ENCODE measurements at places on chromosomes 3 and 15. TPM values are rescaled to one million over a fixed set of nuclear protein-coding genes. Genes with fewer than 3 reads are reported as not detected.

GRCh38 chr3:123936400-123936799, 24.6 kb downstream of the CCDC14 start:
- H3K36me3 ChIP-seq = no peaks in the 10 kb centered on the region
- H3K27me3 ChIP-seq = no peaks in the 10 kb centered on the region
- H3K4me3 ChIP-seq = no peak overlapping the region
- H3K4me1 ChIP-seq = no peaks in the 10 kb centered on the region

DNA sequence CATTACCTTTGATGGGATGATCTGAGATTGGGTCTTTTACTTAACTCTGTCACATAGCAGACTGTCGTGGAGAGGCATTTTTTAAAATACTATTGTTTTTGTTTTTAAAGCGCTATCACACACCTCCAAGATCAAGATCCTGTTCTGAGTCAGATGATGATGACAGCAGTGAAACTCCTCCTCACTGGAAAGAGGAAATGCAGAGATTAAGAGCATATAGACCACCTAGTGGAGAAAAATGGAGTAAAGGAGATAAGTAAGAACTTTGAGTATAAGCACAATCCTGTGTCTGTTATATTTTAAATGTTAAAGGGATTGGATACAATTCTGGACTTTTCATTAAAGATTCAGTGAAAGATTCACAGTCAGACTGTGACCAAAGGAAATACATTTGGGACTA, 18.4 kb upstream of the ZBTB47 start:
- no peaks in the 10 kb centered on the region for H3K36me3 ChIP-seq
- no peak for DNase-seq
- no peak overlapping the region for H3K27ac ChIP-seq
- no peaks in the 10 kb centered on the region for H3K27me3 ChIP-seq

DNA sequence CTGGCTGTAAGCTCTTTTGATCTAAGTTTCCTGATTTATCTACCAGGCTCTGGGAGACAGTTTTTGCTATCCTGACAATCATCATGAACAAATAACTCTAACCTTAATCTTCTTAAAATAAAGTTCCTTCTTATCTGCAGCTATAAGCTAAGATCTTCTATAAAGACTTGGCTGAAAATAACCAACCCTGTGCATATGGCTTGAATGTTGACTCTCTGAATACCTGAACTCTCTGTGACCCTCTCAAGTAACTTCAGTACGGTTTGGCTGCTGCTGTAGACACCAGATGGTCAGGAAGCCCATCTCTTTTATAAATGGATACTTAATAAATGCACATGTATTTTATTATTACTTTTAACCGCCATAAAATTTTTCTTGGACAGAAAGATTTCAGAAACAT, 412.4 kb upstream of the CBLB start:
- no peak for DNase-seq
- H3K4me3 ChIP-seq = no peak overlapping the region
- no peaks in the 10 kb centered on the region for H3K36me3 ChIP-seq

- H3K4me3 ChIP-seq = no peak overlapping the region
- H3K27me3 ChIP-seq = no peaks in the 10 kb centered on the region
- no peaks in the 10 kb centered on the region for H3K36me3 ChIP-seq
Measured at GRCh38 chr3:133268726-133269134, 131.1 kb upstream of the BFSP2 start.

DNA sequence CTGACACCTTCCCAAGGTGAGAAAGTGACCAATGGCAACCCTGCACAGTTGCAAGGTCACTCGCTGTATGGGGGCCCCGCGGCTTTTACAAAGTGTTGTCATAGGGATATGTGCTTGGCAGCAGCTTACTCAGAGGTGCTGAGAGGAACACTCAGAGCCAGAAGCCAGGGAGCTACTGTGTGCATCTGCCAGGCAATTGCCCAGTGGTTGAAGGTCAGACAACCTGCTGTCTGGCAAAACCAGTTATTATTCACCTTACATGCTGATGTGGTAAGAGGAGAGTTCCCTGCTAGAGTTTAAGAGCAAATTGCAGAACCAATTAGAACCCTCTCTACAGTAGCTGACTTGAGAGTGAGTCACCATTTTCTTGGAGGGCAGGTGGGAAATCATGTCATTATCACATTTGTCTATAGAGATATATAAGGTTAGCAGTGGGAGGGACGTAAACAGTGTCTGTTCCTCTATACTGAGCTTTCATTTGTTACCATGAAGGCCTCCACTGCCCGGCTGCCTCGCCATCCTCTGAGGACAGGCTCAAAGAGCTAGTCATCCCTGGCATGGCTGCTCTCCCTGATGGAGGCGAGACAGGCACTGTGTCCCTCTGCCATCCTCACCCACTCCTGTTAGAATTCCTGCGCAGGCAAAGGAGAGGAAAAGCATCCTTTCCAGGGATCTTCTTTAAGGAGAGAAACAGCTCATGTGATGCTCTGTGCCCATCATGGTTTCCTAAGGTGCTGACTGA, 274.4 kb downstream of the PLCL2 start:
- H3K27ac ChIP-seq = no peak overlapping the region
- peaks cover 3% of the 10 kb centered on the region for H3K4me1 ChIP-seq
- no peaks in the 10 kb centered on the region for H3K36me3 ChIP-seq

DNA sequence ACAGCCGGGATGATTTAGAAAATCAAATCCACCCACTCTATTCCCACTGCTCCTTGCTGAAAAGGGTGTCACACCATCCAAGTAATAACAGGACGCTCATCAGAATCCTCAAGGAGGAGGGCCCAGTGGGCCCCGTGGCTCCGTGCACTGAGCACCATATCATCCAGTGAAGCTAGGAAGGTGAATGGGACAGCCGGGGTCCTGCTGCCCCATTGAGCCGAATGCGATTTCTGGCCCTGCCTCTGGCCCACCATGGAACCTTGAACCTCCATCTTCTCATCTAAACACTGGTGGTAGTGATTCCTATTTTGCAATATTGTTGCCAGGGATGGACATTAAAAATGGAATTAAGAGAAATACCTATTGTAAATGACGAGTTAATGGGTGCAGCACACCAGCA, 99.1 kb upstream of the SLC6A11 start:
- H3K27me3 ChIP-seq = no peaks in the 10 kb centered on the region
- no peak overlapping the region for H3K4me3 ChIP-seq
- H3K27ac ChIP-seq = no peak overlapping the region
- H3K4me1 ChIP-seq = no peaks in the 10 kb centered on the region
- DNase-seq = no peak
- H3K36me3 ChIP-seq = no peaks in the 10 kb centered on the region

GOLGA8R gene
- total RNA-seq = 9.3 TPM

GRCh38 chr15:70726753-70727152, 36.6 kb downstream of the UACA start:
- DNase-seq = no peak
- H3K4me3 ChIP-seq = no peak overlapping the region
- no peaks in the 10 kb centered on the region for H3K36me3 ChIP-seq
- H3K27me3 ChIP-seq = no peaks in the 10 kb centered on the region
- H3K4me1 ChIP-seq = no peaks in the 10 kb centered on the region
- no peak overlapping the region for H3K27ac ChIP-seq

GRCh38 chr15:43275740-43276562, 9.2 kb upstream of the TGM5 start:
- no peak for DNase-seq
- H3K27ac ChIP-seq = no peak overlapping the region
- no peaks in the 10 kb centered on the region for H3K27me3 ChIP-seq

DNA sequence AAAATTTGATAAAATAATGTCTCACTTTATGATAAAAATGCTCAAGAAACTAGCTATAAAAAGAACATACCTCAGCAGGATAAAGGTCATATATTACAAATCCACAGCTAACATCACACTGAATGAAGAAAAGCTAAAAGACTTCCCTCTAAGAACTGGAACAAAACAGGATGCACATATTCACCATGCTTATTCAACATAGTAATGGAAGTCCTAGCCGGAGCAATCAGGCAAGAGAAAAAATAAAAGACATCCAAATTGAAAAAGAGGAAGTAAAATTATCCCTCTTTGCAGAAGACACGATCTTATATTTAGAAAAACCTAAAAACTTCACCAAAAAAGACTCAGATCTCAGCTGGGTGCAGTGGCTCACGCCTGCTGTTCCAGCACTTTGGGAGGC, 34.0 kb downstream of the SENP7 start:
- H3K4me3 ChIP-seq = no peak overlapping the region
- H3K27me3 ChIP-seq = no peaks in the 10 kb centered on the region
- DNase-seq = no peak
- H3K36me3 ChIP-seq = no peaks in the 10 kb centered on the region

- no peaks in the 10 kb centered on the region for H3K4me1 ChIP-seq
- DNase-seq = no peak
- no peak overlapping the region for H3K4me3 ChIP-seq
- H3K36me3 ChIP-seq = no peaks in the 10 kb centered on the region
- no peaks in the 10 kb centered on the region for H3K27me3 ChIP-seq
Measured at GRCh38 chr3:46096781-46097180, 69.5 kb upstream of the XCR1 start.

ERC2 gene
- total RNA-seq = 1.9 TPM

FSIP1 gene
- 8.2 TPM for total RNA-seq

DNA sequence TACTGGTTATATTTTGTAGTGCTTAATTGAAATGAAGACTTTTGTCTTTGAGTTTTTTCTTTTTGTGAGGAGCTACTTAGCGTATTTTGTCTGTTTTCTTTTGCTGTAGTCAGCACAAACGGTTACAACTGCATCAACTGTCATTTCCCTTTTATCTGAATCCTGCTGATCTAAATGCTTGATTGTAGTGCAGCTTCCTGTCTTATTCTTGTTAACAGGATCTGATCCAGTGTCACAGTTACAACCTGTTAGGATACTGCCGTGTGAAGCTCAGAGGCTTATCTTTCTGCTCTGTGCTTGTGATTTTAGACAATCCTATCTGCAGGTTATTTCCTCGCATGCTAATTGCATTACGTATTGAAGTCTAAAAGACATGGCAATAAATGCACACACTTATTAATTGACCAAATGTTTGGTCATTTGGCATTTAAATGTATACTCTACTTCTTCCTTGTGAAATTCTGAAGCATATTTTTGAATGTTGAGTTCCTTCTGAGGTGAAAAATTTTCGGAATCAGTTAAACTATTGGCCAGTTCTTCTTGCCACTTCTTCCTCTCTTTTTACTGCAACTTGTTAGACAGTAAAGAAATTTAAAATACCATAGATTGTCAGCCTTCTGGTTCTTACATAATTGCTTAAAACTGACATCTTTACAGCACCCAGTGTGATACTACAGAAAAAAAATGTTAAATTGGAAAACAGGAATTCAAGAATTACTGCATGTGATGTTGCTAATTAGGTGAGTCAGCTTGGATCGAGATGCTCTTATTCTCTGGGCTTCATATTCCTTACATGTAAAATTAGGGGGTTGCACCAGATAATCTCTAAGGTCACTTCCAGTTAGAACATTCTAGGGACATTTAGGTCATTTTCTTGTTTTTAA, 168.2 kb downstream of the MBNL1 start:
- no peak for DNase-seq
- no peak overlapping the region for H3K4me3 ChIP-seq
- peaks cover 10% of the 10 kb centered on the region for H3K4me1 ChIP-seq
- H3K36me3 ChIP-seq = no peaks in the 10 kb centered on the region

GRCh38 chr3:72115307-72115706, 330.4 kb upstream of the PROK2 start:
- no peaks in the 10 kb centered on the region for H3K36me3 ChIP-seq
- no peaks in the 10 kb centered on the region for H3K27me3 ChIP-seq
- H3K27ac ChIP-seq = no peak overlapping the region
- DNase-seq = no peak

- peaks cover 3% of the 10 kb centered on the region for H3K27me3 ChIP-seq
- no peak overlapping the region for H3K27ac ChIP-seq
- no peak overlapping the region for H3K4me3 ChIP-seq
- peaks cover 4% of the 10 kb centered on the region for H3K4me1 ChIP-seq
- no peaks in the 10 kb centered on the region for H3K36me3 ChIP-seq
Measured at GRCh38 chr3:50189274-50189673, 2.1 kb upstream of the GNAT1 start.

DNA sequence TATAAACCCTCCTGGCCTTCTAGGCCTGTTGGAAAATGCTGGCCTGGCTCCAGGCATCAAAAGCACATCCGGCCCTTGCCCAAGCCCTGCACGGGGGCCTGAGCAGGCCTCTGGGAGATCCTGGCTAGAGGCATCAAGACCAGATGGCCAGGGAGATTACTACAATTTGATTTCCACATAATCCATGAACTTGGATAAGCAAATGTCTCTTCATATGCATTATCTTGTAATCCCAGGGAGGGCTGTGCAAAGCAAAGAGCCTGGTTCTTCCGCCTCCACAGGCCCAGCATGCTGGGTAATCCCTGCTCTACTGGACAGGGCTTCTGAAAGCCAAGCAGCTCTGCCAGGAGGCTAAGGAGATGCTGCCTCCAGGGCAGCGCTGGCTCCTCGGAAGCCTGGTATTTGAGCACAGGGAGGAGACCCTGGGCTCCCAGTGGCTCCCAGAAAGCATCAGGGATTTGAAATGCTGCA, 18.2 kb downstream of the MRPL46 start:
- H3K27me3 ChIP-seq = no peaks in the 10 kb centered on the region
- H3K4me1 ChIP-seq = no peaks in the 10 kb centered on the region
- no peak for DNase-seq

- H3K4me3 ChIP-seq = no peak overlapping the region
- H3K4me1 ChIP-seq = no peaks in the 10 kb centered on the region
Measured at GRCh38 chr3:139440639-139441556, 35.4 kb downstream of the RBP2 start.

KLHL40 gene
- total RNA-seq = 3.1 TPM

GRCh38 chr3:32278714-32279113, 40.2 kb downstream of the CMTM8 start:
- H3K27ac ChIP-seq = no peak overlapping the region
- DNase-seq = no peak
- H3K27me3 ChIP-seq = no peaks in the 10 kb centered on the region
- no peak overlapping the region for H3K4me3 ChIP-seq
- H3K4me1 ChIP-seq = no peaks in the 10 kb centered on the region
- no peaks in the 10 kb centered on the region for H3K36me3 ChIP-seq

C15orf62 gene
- 0.24 TPM for total RNA-seq

MOBP gene
- total RNA-seq = 8.5 TPM

CLRN1 gene
- 0.43 TPM for total RNA-seq

GRCh38 chr3:156819842-156820691, 6.1 kb upstream of the LEKR1 start:
- DNase-seq = no peak
- H3K27ac ChIP-seq = no peak overlapping the region
- H3K4me1 ChIP-seq = peaks cover 8% of the 10 kb centered on the region

PAK6 gene
- total RNA-seq = 245 TPM

GRCh38 chr15:40582726-40583246, 11.3 kb upstream of the KNL1 start:
- DNase-seq = peak; percentile 85
- no peaks in the 10 kb centered on the region for H3K27me3 ChIP-seq
- no peak overlapping the region for H3K27ac ChIP-seq
- H3K4me1 ChIP-seq = no peaks in the 10 kb centered on the region
- H3K4me3 ChIP-seq = peak overlapping the region; percentile 47

Measured in testis (tissue), 5 donors.